ENCODE measurements at places on chromosomes 6 and 20.

GRCh38 chr6:104728448-104728847 is 131.3 kb downstream of the HACE1 start:
- DNase-seq: no peak

DNA sequence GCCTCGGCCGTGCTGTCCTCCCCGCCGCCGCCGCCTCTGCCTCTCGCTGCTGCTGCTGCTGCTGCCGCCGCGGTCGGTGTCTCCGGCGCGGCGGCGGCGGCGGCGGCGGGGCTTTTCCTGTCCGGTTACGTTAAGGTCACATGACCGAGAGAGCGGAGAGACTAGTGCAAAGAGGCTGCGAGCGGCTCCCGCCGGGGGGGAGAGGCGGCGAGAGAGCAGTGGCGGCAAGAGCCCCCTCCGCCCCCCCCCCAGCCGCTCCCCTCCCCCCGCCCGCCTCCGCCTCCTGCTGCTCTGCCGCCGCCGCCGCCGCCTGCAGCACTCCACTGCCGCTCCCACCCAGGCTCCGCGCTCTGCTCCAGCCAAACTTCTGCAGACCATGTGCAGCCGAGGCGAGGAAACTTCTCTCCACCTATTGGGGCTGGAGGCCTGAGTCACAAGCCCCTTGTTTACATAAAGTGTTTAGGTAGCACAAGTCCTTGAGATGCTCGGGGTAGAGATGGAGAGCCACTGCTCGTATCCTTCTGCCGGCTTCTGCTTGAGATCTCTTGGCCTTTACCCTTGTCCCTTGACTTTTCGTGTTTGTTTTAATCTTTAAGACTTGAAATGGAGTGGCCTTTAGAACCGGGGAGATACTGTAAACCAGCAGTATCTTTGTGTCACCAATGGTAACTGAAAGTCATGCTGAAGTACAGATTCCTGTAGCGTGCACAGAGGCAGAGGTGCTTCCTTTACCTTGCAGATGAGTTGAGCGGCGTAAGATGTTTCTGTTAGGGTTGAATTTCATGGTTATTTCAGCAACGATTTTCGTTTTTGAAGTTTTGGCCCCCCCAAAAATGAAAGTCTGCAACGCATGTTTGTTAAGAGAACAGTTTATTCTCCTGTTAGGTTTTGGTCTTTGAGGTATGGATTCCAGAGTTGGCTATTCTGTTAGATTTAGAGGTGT is at the start of gene ZBTB2:
Gene ZBTB2 (minus strand): TSS at position 89 of the 943 bp plus-strand sequence. CDS start 17,922 bp downstream, outside the sequence.
- peak; percentile 53 for DNase-seq

- DNase-seq: no peak
These were observed 4.5 kb upstream of the FAM110A start for GRCh38 chr20:828987-829386.

DNA sequence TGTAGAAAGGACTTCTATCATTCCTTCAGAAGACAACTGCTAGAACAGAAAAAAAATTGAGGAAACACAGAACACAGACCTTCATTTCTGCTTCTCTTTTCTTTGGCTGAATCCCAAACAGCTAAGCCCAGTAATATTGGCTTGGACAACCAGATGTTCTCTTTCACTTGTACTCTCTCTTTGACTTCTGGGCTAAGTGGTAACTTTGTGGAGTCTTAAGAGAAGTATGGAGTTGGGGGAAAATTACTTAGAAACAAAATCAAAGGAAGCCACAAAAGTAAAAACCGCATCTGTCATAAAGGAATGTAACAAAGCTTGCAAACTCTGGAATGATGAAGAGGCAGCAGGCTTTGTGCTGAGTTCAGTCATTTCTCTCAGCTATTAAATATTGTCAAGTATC is 587.5 kb downstream of the CBLN4 start:
- DNase-seq: no peak

GRCh38 chr6:24520929-24521546 is 26.3 kb downstream of the ALDH5A1 start:
- peak; percentile 2 for DNase-seq

DNA sequence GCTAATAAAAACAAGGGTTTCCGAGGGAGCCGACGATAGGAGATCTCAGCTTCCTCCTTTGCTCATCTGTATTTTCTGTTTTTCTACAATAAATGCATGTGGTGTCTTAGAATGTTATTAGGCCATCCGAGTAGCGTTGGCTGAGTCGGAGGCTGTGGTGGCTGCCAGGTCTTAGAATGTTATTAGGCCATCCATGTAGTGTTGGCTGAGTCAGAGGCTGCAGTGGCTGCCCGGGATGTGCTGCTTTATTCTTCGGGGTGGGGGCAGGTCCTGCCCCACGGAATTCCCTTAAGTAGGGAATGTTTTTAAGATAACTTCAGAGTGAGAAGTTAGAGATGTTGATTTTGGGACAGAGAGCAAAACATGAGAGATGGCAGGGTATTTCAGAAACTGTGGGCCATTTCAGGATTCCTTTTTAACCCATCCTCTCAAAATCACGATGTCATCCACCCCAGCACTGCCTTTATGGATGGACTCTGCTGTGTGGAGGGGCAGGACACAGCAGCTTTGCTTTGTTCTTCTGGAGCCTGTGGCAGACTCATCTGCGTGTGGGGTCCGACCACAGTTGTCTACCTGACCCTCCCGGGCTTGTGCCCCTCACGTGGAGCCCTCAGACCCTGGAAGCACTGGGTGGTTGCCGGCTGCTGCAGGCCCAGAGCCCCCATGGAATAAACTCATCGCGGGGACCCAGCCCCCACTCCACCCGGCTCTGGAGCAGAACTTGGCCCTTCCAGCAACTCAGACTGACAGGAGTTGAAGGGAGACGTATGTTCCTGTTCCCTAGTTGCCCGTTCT is 20.4 kb downstream of the OSBPL2 start:
- DNase-seq: peak; percentile 5

DNA sequence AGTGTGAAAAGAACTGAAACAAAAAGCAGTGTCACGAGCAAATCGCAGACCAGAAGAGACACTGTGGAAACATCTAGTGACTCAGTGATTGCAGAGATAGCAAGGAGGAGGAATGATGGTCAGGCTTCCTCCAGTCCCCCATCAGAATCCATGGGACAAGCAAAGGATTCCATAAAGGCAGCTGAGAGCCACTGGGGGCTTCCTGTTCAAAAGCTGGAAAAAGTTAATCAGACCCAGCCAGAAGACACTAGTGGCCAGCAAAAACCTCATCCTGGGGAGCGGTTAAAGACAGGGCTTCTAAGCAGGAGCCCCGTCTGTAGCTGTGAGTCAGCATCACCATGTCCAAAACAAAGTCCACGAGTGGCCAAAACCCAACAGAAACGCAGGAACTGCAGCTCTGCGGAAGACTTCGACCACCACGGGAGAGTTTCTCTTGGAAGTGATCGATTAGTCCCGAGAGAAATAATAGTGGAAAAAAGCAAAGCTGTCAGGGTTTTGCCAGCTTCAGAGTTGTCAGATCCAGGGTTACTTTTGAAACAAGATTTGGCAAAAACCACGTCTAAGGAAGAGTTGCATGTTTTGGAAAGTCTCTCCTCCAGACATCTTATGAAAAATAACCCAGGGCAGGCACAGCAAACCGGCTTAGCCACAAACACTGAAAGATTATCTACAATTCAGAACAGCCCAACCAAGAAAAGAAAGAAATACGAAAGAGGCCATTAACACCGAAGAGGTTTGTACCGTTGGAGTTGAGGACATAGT is 51.0 kb downstream of the JAG1 start:
- DNase-seq: peak; percentile 21

DNA sequence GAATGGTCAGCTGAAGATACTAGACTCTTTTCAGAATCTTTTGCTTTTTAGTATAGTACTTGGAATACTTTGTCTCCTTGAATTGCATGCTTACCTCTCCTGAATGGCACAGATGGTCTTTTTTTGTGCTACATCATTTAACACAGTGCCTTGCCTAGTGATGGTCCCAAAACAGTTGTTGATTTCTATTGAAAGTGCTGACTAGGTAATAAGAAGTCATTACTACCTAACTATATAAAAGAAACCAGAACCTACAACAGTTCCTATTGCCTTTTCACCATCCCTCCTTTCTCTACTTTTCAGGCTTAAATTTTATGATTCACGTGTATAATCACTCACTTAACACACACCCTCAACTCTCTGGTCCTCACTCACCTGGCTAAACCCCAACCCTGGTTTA is 64.6 kb upstream of the PRND start:
- no peak for DNase-seq

DNA sequence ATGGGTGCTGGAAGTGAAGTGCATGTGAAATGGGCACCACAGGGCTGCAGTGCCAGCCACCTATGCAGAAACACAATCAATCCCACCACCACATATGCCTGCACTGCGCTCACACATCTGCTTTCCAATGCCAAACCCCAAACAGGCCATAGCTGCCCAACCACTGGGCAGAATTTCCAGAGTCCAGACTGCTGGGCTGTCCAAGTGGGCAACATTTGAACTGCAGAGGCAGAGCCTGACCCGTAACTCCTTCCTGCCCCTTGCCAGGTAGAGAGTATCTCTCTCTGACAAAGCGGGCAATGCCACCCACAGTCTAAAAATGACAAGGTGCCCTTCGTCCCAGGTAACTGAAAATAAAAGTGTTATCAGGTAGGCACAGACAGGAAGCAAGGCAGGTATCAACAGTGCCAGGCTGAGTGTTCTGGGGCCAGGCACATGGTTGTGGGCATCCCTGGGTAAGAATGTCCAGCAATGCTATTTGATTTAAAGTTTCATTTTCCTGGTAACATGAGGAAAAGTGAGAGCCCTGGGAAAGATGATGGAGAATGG is 79.5 kb downstream of the FOXA2 start:
- no peak for DNase-seq

DNA sequence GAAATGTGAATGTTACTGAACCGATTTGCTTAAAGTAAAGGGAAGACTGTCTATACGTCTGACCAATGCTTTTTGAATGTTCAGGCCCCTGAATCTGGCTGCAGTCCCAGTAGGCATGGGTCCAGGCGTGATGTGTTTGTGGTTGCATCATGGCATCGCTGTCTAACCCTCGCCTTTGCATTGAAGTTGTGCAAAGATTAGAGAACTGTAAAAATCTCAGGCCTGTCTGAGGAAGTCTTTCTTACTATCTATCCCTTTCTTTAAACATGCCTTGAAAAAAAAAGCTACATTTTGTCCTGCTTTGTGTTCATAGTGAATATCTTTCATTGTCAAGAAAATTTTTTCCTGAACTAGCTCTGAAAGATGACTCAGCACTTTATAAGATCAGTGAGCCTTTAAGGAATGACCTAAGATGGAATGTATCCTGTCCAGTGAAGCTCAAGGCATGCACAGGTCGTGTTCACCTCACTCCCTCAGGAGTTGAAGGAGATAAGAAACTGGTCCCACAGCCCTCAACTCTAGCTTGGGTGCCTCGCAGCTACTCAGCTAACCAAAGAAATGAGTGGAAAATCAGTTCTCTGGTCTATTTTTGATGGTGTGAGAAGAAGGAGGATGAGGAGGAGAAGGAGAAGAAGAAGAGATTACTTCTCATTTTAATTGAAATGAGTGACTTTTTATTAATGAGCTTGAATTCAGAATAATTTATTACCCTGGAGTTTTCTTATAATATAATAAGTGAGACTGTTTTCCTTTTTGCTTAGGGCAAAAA is 48.6 kb downstream of the TPD52L1 start:
- DNase-seq: peak; percentile 73

DNA sequence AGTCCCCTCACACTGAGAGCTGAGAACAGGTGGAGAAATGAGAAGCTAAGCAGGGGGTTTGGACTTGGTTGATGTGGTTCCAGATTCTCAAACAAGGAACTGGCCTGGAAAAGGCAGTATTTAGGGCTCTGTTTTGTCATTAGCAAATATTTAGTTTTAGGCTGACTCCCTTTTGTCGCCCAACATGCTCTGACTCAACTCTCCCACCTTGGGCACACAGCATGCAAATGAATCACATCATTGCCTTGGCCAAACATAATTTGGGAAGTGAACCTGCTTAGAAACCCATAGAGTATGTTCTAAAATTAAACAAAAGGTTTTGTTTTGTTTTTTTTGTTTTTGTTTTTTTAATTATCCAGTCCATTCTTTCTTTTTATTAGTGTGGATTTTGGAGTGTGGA is 9.5 kb upstream of the UQCC2 start:
- no peak for DNase-seq

- DNase-seq: no peak
These were observed 299.9 kb upstream of the SUPT3H start for GRCh38 chr6:45677381-45678284.

GRCh38 chr20:692044-692443 is 16.4 kb upstream of the SCRT2 start:
- DNase-seq: no peak

DNA sequence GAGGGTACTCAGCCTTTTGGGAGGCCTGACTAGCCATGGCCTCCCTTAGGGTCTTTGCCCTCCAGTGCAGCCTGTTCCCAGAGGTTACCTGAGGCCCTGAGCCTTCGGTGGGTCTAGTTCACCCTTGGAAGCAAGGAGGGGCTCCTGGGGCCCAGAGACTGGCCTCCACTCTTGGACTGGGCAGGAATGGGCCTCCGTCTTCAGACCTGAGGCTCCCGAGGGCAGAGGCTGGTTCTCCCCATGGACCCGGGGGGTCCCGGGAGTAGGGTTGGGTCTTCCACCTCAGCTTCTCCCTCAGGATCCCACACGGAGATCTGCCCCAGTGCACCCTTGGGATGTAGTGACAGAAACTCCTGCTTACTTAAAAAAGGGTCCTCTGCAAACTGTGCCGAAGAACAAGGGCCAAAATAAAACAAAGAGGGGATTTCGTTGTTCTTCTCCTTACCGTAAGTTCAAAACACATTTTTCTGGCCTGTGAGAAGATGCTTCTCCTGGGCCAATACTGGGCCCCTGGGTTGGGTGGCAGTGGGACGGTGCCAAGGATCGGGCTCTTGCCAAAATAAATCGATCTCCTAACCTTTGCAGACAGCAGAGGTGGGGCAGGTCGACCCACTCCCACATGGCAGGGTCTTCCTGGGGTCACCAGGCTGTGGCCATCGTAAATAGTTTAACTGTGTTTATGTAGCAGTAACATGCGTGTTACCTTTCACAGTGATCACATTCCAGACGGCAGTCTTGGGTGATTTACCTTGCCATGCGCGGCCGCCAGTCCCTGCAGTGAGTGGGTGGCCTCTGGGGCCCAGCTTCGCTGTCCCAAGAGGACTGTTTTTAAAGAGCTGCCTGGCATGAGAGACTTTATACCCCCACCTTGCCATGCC is 151.8 kb downstream of the VEGFA start:
- DNase-seq: no peak

- no peak for DNase-seq
These were observed 22.2 kb upstream of the PNPLA1 start for GRCh38 chr6:36247693-36248092.

DNA sequence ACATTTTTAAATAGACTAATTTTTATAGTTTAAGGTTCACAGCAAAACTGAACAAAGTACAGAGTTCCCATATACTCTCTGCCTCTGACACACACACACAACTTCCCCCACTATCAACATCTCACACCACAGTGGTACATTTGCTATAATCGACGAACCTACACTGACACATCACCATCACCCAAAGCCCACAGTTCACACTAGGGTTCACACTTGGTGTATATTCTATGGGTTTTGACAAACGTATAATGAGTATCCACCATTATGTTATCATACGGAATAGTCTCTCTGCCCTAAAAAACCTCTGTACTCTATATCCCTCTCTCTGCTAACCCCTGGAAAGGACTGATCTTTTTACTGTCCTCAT is 15.6 kb downstream of the TMEM30A start:
- DNase-seq: no peak

Data from amniotic stem cell (primary cell).